ENCODE measurements at places on chromosomes 11 and 22.

DNA sequence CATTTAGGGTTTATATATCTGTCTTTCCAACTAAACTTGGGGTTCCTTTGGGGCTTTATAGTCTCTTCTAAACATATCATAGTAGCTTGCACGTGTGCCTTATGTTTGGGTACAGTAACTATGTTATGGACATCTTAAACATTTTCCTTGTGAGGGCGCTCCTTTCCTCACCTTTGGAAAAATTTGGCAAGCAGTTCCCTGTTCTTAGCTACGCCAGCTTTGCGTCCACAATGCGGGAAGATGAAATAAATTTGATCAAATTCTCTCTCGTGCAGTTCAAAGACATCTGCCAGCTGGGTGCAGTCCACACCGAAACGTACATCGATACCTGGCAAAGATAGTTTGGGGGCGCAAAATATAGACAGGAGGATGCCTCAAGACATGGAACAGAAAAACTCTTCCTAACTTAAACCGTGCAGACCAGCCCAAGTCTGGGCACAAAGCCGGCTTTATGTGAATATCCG lies 548 bp downstream of the FDXACB1 start:
- no peak for DNase-seq

DNA sequence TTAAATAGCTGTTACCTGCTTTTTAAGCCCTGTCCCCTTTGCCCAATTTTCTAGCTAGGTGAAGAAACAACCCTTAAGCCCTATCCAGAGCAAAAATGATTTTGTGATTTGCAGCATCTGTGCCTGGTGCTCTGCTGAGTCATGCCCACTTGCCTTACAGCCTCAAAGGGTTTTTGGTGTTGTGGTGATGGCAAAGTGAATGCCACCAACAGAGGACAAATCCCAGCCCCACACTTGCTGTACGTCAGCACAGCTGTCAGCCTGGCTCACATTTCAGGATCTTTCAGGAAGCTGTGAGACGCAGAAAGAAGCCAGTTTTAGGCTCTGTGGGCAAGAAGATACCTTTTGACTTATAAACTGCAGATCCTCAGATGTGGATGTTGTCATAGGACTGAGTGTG lies 401.7 kb downstream of the TENM4 start:
- no peak for DNase-seq

- DNase-seq, result no peak
These were observed 283.3 kb upstream of the ARHGAP42 start for GRCh38 chr11:100403816-100404215.

DNA sequence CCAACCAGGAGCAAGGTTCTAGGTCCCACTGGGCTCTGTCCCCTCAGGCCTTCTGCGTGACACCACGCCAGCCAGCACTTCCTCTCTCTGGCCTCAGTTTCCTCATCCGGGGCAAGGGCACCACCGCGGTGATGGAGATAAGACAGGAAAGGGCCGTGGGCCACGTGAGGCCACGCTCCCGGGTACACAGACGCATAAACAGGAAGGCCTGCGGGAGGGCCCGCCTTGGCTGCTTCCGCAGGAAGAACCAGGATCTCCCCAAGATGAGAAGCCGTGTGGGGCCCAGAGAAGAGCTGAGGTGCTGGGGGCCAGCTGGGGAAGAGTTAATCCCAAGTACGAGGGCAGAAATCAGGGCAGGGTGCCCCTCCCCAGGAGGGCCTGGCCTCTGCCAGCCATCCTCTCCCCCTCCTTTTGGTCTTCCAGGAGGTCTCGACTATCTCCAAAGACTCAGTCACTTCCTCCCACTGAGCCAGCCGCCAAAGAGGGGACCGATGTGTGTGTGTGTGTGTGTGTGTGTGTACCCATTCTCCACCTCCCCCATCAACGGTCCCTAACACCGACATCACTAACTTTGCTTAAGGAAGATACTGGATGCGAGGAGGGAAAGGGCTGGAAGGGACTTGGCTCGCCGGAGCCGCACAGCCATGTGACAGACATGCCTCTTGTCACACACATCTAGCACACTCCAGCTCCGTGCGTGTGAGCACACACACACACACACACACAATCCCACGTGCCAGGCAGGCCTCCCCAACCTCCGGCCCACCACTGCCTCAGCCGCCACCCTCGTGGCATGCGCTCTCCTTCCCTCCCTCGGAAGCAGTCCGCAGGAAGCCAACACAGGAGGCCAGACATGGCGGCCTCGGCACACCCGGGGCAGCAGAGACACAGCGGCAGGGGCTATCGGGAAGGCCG lies 1.4 kb downstream of the MFNG start:
- DNase-seq, result no peak

- no peak for DNase-seq
These were observed 16.8 kb downstream of the MUC2 start for GRCh38 chr11:1091332-1092083.

- no peak for DNase-seq
These were observed 3.9 kb downstream of the OR51B4 start for GRCh38 chr11:5297721-5298323.

GRCh38 chr11:47509077-47509536 lies 43.8 kb downstream of the CELF1 start:
- DNase-seq, result no peak

DNA sequence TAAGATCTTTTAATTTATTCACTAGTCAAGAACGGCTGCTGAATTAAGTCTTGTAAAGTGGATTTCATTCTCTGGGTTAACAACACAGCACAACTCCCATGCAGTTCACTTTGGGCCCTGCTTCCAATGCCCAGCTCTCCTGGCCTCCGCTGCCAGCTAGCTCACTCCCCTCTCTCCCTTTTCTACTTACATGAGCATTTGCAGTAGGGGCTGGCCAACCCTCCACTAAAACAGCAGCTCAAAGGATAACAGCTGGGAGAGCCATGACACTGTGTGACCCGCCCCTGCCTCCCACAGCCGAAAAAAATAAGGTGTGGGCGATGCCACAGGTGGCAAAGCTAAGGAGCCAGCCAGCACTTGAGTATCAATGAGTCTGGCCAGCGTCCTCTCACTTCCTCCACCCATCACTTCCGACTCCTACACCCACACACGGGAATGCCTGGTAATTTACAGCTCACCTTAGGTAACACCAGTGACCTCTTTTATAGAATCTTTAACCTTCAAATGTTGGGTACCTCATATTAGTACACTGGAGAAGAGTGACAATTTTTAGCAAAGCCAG lies 56.8 kb downstream of the DGCR2 start:
- no peak for DNase-seq

- DNase-seq, result no peak
These were observed 86.3 kb upstream of the HMGXB4 start for GRCh38 chr22:35170716-35171697.

DNA sequence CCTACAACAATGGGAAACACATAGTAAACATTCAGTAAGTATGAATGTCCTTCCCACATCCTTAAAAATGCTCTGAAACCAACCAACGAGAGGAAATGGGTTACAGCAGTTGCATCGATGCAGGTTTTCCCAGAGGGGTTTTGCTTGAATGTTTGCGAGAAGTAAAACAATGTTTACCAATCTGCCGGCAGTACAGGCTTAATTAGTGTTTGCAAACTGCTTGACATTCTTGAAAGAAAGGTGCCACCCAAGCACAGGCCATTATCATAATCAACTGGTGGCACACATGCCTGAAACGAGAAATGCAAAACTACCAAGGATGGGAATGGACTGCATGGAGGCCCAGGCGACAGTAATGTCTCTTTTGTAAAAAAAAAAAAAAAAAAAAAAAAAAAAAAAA lies 27.1 kb upstream of the OPCML start:
- no peak for DNase-seq

GRCh38 chr11:127803755-127804154 lies 783.6 kb downstream of the ETS1 start:
- no peak for DNase-seq

- no peak for DNase-seq
These were observed 112.6 kb downstream of the ST3GAL4 start for GRCh38 chr11:126468102-126468521.

- DNase-seq, result no peak
These were observed 2.4 kb downstream of the ZC3H12C start for GRCh38 chr11:110095554-110095953.

- no peak for DNase-seq
These were observed 15.3 kb upstream of the SYTL2 start for GRCh38 chr11:85826116-85826855.

GRCh38 chr11:111355956-111356659 lies 23.0 kb downstream of the POU2AF1 start:
- DNase-seq, result no peak

DNA sequence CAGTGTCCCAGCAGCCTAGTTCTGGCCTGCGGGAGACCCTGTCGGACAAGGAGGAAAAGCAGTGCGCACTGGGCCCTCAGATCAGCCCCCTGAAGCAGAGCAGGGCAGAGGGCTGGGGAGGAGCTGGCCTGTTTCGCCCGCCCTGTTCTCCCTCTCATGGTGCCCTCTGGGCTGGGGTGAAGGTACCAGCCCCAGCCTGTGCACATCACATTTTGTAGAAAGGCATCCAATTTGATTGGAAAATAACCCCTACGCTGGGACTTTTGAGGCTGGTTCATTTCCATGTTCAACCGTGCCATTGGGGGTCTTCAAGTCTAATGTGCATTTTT lies 832 bp upstream of the NAP1L4 start:
- DNase-seq, result peak; percentile 42

Data from HuH-7.5 (cell line).